ENCODE measurements at places on chromosomes 1 and 21.

DNA sequence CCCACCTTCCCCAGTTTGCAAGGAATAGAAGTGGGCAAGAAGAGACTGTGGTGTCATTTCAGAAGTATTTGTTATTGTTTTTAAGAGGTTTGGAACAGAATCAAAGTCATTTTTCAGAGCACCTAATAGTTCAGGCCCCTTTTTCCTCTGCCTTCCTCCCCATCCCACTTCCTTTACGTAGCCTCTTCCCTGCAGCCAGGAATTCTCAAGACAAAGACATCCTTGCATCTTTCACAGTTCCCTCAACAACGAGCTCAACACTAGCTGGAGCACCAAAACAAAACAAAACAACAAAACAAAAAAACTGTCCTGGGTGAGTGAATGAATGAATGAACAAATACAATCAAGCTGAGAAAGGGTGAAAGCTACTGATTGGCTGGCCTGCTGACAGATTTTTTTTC, 7.0 kb downstream of the PALMD start:
- DNase-seq, result peak; percentile 90

DNA sequence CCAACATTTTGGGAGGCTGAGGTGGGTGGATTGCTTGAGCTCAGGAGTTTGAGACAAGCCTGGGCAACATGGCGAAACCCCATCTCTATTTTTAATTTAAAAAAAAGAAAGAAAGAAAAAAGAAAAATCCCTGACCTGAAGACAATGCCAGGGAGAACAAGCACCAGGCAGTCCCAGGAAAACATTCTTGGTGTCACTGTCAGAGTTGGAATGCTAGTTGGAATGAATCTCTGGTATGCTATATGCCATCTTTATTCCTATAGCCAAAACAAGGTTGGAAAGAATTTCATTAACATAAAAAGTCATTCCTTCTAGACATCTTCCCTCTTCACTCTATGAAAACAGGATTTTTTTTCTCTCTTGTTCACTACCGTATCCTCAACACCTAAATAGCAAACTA, 2.8 kb downstream of the DNAJC8 start:
- DNase-seq, result no peak

DNA sequence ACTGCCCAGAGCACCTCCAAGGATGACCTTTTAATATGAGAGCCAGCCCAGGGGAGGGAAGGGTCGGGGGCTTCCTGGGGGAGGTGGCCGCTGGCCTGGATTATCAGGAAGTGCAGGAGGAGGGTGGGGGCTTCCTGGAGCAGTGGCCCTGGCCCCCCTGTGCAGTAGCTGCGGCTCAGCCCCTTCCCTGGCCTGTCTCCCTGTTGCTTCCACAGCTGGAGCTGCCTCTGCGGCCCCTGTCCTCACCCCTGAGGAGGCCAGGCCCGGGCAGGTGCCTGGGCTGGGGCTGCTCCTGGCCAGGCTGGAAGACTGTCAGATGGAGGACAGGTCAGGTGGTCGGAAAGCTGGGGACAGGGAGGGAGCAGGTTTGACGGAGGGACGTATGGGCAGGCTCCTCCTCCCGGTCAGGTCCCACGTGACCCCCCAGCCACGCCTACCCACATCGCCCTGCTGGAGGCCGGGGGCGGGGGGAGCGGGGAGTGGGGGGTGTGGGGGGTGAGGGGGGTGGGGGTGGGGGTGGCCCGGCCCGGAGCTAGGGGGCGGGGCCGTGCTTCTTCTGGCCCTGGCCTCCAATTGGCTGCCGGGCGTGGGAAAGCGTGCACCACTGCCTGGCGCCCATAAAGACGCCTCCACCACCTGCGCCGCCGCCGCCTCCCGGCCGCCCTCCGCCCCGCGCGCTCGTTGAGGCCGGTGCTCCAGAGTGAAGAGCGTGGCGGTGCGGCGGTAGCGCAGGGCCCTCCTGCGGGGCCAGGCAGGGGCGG, 10.2 kb upstream of the TNFRSF14 start:
- DNase-seq, result peak; percentile 91

- no peak for DNase-seq
These were observed 116.7 kb upstream of the GRIK3 start for GRCh38 chr1:37150986-37151385.

DNA sequence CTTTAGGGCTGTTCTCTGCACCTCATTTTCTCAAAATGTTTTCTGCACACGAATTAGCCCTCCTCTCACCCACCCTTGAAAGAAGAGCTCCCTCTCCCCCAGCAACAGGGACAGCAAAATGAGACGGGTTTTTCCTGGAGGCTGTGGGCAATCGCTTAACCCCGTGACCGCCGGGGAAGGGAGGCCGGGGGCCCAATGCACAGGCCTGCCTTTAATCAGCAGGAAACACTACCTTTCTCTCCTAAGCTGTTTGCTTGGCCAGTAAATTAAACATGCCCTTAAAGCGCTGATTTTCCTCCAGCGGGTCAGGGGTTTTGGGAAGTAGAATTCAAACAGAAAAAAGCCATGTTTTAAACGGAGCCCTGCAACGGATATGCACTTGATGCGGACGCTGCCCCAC, 114.4 kb downstream of the PRDM16 start:
- DNase-seq, result no peak

GRCh38 chr1:217553949-217554509, 76.9 kb downstream of the GPATCH2 start:
- DNase-seq, result no peak

GRCh38 chr1:210328032-210328745, 513 bp upstream of the HHAT start:
- no peak for DNase-seq

GRCh38 chr21:33739701-33740100, 97.4 kb downstream of the ITSN1 start:
- DNase-seq, result no peak
